Temporal lobe (tissue), 4 donors: ENCODE measurements at places on chromosomes 3 and 15. TPM values are rescaled to one million over a fixed set of nuclear protein-coding genes. Genes with fewer than 3 reads are reported as not detected.

SLC15A2 gene
- 9.3 TPM for total RNA-seq

WDR93 gene
- 0.25 TPM for total RNA-seq

ZIC1 gene
- total RNA-seq = 12.3 TPM

CKMT1B gene
- total RNA-seq = 6.9 TPM

LMOD3 gene
- under 0.01 TPM for total RNA-seq

CD200 gene
- 46.2 TPM for total RNA-seq
